ENCODE measurements at places on chromosomes 12 and 14.
A peak's percentile ranks its signal among the peaks of the same experiment; 100 is the strongest.

- DNase-seq, result no peak
These were observed 126.8 kb upstream of the CPM start for GRCh38 chr12:69059465-69060457.

GRCh38 chr12:7612851-7613250 lies 52.9 kb downstream of the APOBEC1 start:
- no peak for DNase-seq

DNA sequence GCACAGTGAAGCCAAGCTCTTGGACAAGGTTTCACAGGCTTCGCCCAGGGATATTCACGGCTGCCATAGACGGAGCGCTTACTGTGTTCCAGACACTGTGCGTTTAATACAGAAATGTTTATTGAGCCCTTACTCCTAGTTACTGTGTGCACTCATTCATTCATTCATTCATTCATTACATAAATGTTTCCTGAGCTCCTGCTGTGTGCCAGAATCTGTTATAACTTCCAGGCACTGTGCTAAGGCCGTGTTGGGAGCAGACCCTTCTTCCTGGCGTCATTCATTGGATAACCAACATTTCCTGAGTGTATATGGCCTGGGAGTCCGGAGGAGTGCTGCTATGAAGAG lies 760 bp upstream of the MED13L start:
- DNase-seq, result no peak

GRCh38 chr14:32252030-32252670 lies 49.1 kb upstream of the RNU6-8 start:
- peak; percentile 7 for DNase-seq

GRCh38 chr14:21672116-21672515 lies 1.5 kb downstream of the OR4E1 start:
- DNase-seq, result no peak

Measured in activated CD4-positive, alpha-beta T cell treated with anti-CD3 and anti-CD28 coated beads, Interleukin-2, amount 50 U/mL, for 24 hours (primary cell).